ENCODE measurements at places on chromosomes 1 and 21. TPM values are rescaled to one million over a fixed set of nuclear protein-coding genes. Genes with fewer than 3 reads are reported as not detected.

TDRD5 gene
- total RNA-seq, result not detected

MAN1C1 gene
- 6.4 TPM for total RNA-seq

EPHX1 gene
- total RNA-seq, result 42.6 TPM

CAPN8 gene
- total RNA-seq, result 254 TPM

FAM72D gene
- total RNA-seq, result 0.58 TPM

SLC2A5 gene
- total RNA-seq, result not detected

- H3K4me1 ChIP-seq, result no peaks in the 10 kb centered on the region
- no peak overlapping the region for H3K4me3 ChIP-seq
- DNase-seq, result no peak
- H3K27ac ChIP-seq, result no peak overlapping the region
- no peaks in the 10 kb centered on the region for H3K27me3 ChIP-seq
Observed at GRCh38 chr1:223678841-223679240, 13.3 kb upstream of the CAPN8 start.

- no peak for DNase-seq
- H3K4me1 ChIP-seq, result no peaks in the 10 kb centered on the region
- H3K4me3 ChIP-seq, result no peak overlapping the region
- no peaks in the 10 kb centered on the region for H3K27me3 ChIP-seq
- H3K36me3 ChIP-seq, result no peaks in the 10 kb centered on the region
- no peak overlapping the region for H3K27ac ChIP-seq
Observed at GRCh38 chr1:31224068-31224467, 15.6 kb downstream of the NKAIN1 start.

- H3K4me1 ChIP-seq, result no peaks in the 10 kb centered on the region
- H3K36me3 ChIP-seq, result no peaks in the 10 kb centered on the region
- DNase-seq, result no peak
- H3K27me3 ChIP-seq, result no peaks in the 10 kb centered on the region
Observed at GRCh38 chr1:220655961-220656740, 34.0 kb upstream of the C1orf115 start.

DNA sequence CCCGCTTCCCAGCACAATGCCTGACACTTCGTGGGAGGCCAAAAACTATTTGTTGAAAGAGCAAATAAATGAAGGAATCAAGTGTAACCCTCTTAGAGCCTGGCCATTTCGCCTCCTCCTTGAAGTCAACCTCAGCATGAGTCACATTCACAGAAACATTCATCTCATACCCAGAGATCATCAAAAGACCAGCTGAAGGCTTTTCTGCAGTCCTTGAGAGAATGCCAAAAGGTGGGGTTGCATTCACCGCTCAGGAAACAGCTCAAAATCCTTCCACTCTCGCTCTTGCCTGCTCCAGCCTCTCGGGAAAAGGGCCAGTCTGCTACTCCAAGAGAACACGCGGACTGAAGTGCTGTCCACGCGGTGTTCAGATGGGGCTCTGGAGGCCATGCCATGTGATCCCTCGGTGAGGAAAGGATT is 90.0 kb downstream of the VWA5B1 start:
- no peak overlapping the region for H3K4me3 ChIP-seq
- no peaks in the 10 kb centered on the region for H3K27me3 ChIP-seq
- H3K36me3 ChIP-seq, result no peaks in the 10 kb centered on the region
- H3K27ac ChIP-seq, result no peak overlapping the region
- no peak for DNase-seq
- H3K4me1 ChIP-seq, result no peaks in the 10 kb centered on the region

DNA sequence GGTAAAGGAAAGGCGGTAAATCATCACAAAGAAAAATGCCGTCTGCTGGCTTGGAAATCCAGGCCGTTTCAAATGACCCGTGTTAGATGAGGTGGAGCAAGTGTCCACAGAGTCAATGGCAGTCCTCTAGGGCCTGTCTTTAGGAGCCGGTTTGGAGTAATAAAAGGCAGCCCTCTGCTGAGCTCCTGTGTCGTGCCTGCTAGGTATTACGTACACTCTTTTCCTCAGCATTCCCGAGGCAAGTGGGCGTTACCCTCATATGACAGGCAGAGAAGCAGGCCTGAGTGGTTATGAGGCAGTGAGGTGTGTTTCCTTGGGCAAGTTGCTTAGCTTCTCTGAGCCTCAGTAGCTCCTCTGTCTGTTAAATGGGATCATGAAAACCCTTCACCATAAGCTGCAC is 7.7 kb downstream of the NENF start:
- peaks cover 14% of the 10 kb centered on the region for H3K36me3 ChIP-seq
- DNase-seq, result no peak
- H3K27me3 ChIP-seq, result no peaks in the 10 kb centered on the region
- no peak overlapping the region for H3K27ac ChIP-seq

- no peaks in the 10 kb centered on the region for H3K27me3 ChIP-seq
- H3K36me3 ChIP-seq, result no peaks in the 10 kb centered on the region
- H3K4me1 ChIP-seq, result peaks cover 29% of the 10 kb centered on the region
- peak overlapping the region; percentile 64 for H3K4me3 ChIP-seq
- no peak for DNase-seq
Observed at GRCh38 chr1:212034516-212035122, 738 bp downstream of the INTS7 start.

- DNase-seq, result peak; percentile 23
- H3K36me3 ChIP-seq, result no peaks in the 10 kb centered on the region
- H3K4me3 ChIP-seq, result no peak overlapping the region
- no peak overlapping the region for H3K27ac ChIP-seq
- H3K4me1 ChIP-seq, result peaks cover 5% of the 10 kb centered on the region
- H3K27me3 ChIP-seq, result no peaks in the 10 kb centered on the region
Observed at GRCh38 chr21:42351626-42352440, 1.0 kb upstream of the TFF2 start.

- H3K27me3 ChIP-seq, result no peaks in the 10 kb centered on the region
- DNase-seq, result peak; percentile 72
- peak overlapping the region; percentile 100 for H3K4me3 ChIP-seq
Observed at GRCh38 chr1:151612501-151613281, 841 bp downstream of the SNX27 start.

DNA sequence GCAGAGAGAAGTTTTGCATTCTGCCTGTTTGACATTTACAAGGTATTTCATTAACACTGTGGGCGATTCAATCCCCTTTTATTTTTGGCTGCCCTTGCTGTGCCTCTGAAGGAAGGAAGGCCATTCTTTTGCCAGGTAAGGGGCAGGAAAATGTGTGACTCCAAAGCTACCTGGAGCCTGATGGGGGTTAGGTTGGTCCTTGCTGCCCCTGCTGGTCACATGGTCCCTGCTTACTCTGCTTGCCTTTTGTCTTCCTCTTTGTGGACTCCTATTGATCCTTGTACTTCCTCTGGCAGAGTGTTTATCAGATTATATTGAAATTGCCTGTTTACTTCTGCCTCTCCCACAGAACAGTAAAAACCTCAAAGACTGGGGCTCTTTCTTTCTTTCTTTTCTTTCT is 65.7 kb downstream of the ST6GALNAC3 start:
- DNase-seq, result no peak
- H3K4me1 ChIP-seq, result peaks cover 3% of the 10 kb centered on the region
- no peaks in the 10 kb centered on the region for H3K27me3 ChIP-seq
- no peak overlapping the region for H3K4me3 ChIP-seq

GRCh38 chr1:46757956-46758528 is 39.1 kb upstream of the EFCAB14 start:
- no peak overlapping the region for H3K4me3 ChIP-seq
- H3K36me3 ChIP-seq, result no peaks in the 10 kb centered on the region
- H3K4me1 ChIP-seq, result peaks cover 22% of the 10 kb centered on the region
- DNase-seq, result no peak
- no peaks in the 10 kb centered on the region for H3K27me3 ChIP-seq

- H3K27ac ChIP-seq, result no peak overlapping the region
- no peak overlapping the region for H3K4me3 ChIP-seq
- no peak for DNase-seq
- peaks cover 61% of the 10 kb centered on the region for H3K27me3 ChIP-seq
Observed at GRCh38 chr1:156371553-156372264, 2.7 kb downstream of the RHBG start.

GRCh38 chr1:248810000-248810726 is 15.6 kb downstream of the SH3BP5L start:
- no peaks in the 10 kb centered on the region for H3K27me3 ChIP-seq
- H3K4me3 ChIP-seq, result no peak overlapping the region
- H3K27ac ChIP-seq, result no peak overlapping the region
- peaks cover 25% of the 10 kb centered on the region for H3K36me3 ChIP-seq
- no peak for DNase-seq
- peaks cover 32% of the 10 kb centered on the region for H3K4me1 ChIP-seq

DNA sequence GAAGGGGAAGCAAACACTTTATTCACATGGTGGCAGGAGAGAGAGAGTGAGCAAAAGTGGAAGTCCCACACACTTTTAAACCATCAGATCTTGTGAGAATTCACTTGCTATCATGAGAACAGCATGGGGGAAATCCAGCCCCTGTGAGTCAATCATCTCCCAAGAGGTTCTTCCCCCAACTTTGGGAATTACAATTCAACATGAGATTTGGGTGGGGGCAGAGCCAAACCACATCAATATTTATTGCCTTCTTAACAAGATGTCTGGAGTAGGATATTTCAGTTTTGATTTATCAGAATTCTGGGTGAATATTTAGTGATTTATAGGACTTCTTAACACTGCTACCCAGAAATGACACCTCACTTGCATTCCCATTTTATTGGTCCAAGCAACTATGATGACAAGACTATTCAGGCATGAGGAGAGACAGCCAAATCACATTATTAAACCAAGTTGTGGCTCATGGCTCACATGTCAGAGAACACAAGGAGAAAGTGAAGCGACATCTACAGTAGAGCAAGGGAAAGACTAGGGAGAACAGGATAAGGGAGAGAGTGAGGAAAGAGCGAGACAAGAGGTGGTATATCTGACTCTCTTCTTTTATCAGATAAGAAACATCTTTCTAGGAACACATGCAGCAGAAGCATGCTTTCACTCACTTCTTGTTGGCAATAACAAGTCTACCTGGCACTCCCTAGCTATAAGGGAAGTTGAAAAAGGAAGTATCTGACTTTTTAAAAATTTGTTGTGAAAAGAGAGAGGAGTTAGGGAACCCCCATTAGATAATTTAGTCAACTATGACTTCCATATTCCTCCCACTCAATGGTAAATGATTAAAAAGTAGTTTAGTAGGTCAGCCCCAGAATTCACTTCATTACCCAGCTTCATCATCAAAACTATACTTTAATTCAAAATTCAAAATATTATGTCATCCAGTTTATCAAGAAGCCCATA is 36.6 kb upstream of the PTPRC start:
- no peak for DNase-seq
- no peaks in the 10 kb centered on the region for H3K36me3 ChIP-seq
- H3K4me1 ChIP-seq, result no peaks in the 10 kb centered on the region
- H3K4me3 ChIP-seq, result no peak overlapping the region
- H3K27me3 ChIP-seq, result no peaks in the 10 kb centered on the region
- H3K27ac ChIP-seq, result no peak overlapping the region

All from stomach (tissue), 19 donors.